ENCODE measurements at places on chromosomes 12 and 14. TPM values are rescaled to one million over a fixed set of nuclear protein-coding genes. Genes with fewer than 3 reads are reported as not detected.

Gene CD163
- total RNA-seq, result 175 TPM

DNA sequence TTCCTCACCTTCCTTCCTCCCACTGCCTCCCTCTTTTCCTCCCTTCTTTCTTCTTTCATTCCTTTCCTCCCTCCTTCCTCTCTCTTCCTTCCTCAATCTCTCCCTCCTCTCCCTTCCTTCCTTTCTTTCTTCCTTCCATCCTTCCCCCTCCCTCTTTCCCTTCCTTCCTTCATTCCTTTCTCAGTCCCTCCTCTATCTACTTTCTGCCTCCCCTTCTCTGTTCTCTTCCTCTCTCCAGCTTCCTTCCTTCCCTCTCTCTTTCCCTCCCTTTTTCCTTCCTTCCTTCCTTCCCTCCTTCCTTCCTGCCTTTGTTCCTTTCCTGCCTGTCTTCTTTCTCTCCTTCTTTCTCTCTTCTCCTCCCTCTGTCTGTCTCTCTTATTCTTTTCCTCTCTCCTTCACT is 16.1 kb downstream of the ASCL1 start:
- H3K27me3 ChIP-seq, result no peaks in the 10 kb centered on the region
- no peak for DNase-seq
- H3K36me3 ChIP-seq, result no peaks in the 10 kb centered on the region
- no peaks in the 10 kb centered on the region for H3K4me1 ChIP-seq
- no peak overlapping the region for H3K27ac ChIP-seq

DNA sequence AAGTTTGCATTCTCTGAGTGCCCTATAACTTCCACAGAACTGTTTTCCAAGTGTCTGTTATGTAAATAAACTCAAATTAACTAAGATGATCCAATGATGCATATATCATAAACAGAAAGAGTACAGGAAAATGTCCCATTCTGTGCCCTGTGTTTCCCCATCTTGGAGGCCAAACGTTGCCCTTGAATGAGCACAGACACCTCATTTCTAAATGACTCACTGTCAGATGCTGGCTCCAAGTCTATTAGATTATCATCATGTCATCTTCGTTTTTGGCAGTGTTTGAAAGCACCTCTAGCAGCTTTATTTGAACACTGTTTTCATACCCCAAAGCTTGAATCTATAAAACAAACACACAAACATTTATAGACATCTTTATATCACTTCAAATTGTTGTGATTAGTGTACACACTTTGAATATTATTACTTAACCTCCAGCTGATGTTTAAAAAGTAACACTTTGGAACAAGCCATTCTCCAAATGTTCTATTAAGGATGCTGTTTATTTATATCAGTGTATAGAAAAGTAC is 424.2 kb downstream of the NOVA1 start:
- no peaks in the 10 kb centered on the region for H3K36me3 ChIP-seq
- H3K4me1 ChIP-seq, result no peaks in the 10 kb centered on the region
- no peak overlapping the region for H3K4me3 ChIP-seq

DNA sequence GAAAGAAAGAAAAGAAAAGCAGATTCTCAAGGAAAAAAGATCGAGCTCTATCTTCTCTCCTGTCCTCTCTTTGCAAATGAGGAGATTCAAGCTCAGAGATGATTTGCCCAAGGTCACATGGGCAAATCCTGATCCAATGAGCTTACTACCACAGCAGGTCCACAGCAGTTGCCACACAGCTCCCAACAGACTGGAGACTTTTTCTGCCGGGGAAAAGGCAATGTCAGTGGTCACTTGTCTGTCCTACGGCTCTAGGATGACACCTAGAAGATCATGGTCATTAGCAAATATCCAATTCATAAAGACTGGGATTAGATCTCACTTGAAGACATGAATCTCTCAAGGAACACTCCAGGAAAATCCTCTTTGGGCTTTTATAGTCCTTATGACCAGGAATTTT is 58.8 kb downstream of the TTC7B start:
- H3K4me3 ChIP-seq, result no peak overlapping the region
- H3K27ac ChIP-seq, result peak overlapping the region; percentile 32
- no peaks in the 10 kb centered on the region for H3K36me3 ChIP-seq
- peaks cover 7% of the 10 kb centered on the region for H3K4me1 ChIP-seq
- no peaks in the 10 kb centered on the region for H3K27me3 ChIP-seq
- DNase-seq, result no peak

- no peak for DNase-seq
- peaks cover 4% of the 10 kb centered on the region for H3K4me1 ChIP-seq
- no peaks in the 10 kb centered on the region for H3K27me3 ChIP-seq
- no peaks in the 10 kb centered on the region for H3K36me3 ChIP-seq
- no peak overlapping the region for H3K27ac ChIP-seq
- H3K4me3 ChIP-seq, result no peak overlapping the region
Observed at GRCh38 chr14:95134304-95134933, 22.9 kb downstream of the DICER1 start.
